ENCODE measurements at places on chromosomes 3 and 15.

- no peak for DNase-seq
Measured at GRCh38 chr3:190458040-190458439, 8.3 kb upstream of the TMEM207 start.

GRCh38 chr3:15409774-15410173 is 17.6 kb downstream of the METTL6 start:
- no peak for DNase-seq

- peak; percentile 17 for DNase-seq
Measured at GRCh38 chr15:76866716-76867321, 38.3 kb downstream of the SCAPER start.

DNA sequence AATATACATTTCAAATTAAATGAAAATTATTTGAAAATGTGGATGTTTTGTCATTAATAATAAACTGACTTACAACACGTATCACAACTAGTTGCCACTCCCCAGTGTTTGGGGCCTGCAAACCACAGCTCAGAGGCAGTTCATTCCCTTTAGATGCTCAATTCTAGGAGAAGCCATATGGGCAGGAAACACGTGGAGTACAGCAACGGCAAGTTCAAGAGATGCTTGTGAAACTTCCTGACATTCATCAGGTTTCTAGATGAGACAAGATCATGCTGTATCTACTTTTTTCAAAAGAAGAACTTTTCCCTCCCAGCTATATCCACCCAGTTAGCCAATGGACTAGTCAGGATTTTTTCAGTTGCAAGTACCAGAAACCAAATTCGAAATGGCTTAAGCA is 17.6 kb upstream of the PLA2G4D start:
- DNase-seq, result no peak

DNA sequence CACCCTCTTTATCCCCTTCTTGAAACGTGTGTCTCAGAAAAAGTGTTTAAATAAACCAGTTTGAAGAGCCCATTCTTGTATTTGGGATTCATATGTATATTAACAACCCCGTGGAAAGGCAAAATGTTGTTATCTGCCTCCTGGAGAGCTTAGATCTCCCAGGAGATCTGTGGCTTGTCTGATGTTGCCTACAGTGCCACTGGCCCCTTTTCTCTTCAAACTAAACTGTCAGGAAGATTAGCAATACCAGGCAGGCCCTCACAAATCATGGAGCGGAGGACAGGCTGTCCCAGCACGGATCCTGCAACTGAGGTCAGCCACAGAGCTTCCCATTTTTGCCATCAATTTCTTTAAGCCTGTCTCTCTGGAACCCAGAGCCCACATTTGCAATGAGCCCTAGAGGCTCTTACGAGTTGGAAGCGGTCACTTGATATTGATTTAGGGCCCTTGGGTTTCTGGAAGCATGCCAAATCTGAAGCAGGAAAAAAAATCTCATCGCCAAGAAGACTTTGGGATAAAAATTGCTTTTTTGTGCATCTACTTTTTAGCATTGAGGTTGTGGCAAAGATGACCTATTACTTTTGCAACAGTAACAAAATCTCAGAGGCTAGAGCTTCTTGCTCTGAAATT is 234.1 kb downstream of the OPA1 start:
- DNase-seq, result no peak

DNA sequence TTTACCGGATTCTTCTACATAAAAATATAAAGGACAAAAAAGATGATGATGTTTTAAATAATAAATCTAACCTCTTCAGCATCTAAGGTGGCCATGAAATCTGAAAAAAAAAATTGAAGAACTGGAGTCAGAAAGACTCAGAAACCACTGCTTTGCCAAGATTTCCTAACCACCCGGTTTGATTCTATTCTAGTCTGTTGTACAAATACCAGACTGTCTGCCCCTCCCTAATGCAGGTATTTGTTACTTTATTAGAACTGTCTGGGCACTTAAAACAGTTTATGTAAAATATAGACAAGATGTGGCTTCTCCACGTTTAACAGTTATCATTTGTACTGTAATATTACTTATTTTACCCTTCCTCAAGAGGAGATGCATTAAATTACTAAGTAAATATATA is 48.8 kb downstream of the UACA start:
- no peak for DNase-seq

Measured in muscle of back (tissue), 13 donors.